ENCODE measurements at places on chromosomes 7 and 10.

- no peak for DNase-seq
Measured at GRCh38 chr10:129660569-129660968, 193.5 kb downstream of the MGMT start.

DNA sequence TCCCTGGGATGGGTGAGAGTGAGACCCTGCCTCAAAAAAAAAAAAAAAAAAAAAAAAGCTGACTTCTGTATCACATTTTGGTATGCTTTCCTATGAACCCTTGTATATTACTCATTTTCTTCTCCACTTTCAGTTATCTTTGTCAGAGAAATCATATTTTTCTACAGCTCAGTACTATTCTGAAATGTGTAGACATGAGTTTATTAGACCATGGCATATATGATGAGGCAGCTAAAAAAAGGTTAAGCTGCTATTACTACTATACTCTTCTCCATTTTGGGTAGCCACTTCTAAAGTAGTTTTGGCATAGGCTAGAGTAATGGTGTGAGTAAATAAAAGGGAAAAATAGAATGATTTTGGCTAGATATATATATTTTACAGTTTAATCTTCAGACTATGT is 53.4 kb downstream of the MLLT10 start:
- DNase-seq, result no peak

- no peak for DNase-seq
Measured at GRCh38 chr7:36896956-36897590, 172.8 kb upstream of the AOAH start.

DNA sequence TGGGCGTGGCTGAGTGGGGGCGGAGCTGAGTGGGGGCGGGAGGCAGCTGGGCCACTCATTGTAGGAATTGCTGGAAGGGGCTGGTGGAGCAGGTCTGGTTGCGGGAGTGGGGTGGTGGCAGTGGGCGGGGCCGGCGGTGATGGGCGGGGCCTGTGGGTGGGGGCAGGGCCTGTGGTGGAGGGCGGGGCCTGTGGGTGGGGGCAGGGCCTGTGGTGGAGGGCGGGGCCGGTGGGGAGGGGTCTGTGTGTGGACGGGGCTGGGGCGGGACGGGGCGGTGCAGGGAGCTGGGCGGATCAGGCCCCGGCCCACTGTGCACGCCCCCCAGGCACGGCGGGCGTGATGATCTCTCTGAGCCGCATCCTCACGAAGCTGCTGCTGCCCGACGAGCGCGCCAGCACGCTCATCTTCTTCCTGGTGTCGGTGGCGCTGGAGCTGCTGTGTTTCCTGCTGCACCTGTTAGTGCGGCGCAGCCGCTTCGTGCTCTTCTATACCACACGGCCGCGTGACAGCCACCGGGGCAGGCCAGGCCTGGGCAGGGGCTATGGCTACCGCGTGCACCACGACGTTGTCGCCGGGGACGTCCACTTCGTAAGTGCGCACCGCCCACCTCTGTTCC is 14.0 kb downstream of the SLC29A4 start:
- no peak for DNase-seq

DNA sequence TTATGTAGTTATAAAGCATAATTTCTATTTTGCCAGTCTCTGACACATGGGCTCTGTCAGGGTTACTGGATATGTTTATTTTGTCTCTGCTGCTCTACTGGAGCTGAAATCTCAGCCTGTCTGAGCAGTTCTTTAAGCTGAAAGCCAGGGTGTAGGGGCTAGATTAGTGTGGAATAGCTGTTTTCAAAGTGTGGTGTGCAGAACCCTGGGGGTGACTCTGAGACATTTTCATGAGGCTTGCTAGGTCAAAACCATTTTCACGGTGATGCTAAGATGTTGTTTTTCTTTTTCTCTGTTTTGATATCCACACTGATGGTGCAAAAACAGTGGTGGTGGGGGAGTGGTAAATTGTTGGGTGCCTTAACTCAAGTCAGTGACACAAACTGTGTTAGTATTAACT is 45.5 kb downstream of the CREM start:
- DNase-seq, result no peak

DNA sequence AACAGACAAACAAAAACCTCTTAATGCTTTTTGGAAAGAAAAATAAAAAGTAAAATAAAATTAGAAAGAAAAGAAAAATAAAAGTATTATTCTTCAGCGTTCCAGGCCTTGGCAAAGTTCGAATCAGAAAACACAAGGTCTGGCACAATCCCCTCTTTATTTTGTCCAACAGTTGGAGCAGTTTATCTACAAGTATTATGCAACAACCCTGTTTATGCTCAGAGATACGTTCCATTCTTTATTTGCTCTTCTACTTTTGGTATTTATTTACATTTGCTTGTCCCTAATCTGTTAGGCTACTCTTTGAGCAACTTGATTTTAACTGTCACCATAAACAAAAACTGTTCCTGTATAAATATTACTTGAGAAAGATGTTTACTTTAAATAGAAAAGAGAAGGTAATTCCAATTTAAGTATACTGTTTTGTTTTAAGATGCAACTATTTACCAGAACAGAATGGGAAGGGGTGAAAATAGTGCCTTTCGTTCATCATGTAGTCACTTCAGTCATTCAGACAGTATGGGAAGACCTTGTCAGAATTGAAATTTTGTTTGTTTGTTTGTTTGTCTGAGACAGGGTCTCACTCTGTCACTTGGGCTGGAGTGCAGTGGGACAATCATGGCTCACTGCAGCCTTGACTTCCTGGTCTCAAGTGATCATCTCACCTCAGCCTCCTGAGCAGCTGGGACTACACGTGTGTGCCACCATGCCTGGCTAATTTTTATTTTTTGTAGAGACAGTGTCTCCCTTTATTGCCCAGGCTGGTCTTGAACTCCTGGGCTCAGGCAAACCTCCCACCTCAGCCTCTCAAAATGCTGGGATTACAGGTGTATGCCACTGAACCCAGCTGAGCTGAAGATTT is 5.7 kb downstream of the PDK4 start:
- DNase-seq, result no peak

DNA sequence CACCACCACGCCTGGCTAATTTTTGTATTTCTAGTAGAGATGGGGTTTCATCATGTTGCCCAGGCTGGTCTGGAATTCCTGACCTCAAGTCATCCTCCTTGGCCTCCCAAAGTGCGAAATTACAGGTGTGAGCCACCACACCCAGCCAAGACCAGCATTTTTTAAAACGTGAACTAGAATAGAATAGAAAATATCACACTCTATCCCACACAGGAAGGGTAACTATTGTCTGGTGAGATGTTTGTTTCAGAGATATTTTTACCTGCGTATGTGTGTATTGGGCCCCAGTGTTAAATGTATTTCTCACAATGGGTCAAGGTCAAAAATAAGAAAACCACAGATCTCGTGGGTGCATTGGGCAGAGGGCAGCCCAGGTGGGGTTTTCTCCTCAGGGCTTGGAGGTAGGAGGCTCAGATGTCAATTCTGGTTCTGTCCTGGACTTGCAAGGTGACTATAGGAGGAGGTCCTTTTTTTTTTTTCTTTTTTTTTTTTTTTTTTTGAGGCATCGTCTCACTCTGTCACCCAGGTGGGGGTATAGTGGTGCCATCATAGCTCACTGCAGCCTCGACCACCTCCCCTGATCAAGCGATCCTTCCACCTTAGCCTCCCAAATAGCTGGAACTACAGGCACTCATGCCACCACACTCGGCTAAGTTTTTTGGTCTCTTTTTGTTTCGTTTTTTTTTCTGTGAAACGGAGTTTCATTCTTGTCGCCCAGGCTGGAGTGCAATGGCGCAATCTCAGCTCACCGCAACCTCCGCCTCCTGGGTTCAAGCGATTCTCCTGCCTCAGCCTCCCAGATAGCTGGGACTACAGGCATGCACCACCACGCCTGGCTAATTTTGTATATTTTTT is 19.0 kb downstream of the SH2B2 start:
- DNase-seq, result no peak

DNA sequence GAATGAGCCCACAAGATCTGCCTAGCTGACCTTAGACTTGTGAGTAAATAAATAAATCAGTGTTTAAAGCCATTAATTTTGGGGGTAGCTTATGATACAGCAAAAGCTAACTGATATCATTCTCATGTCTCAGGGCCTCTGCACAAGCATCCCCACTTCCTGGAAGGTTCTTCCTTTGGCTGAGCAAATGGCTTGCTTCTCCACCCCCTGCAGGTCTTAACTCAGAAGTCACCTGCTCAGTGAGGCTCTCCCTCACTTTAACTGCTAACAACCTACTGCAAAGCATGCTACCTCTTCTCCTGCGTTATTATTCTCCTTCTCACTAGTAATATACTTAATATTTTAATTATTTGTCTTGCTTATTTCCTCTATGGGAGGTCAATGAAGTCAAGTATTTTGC is 167.3 kb downstream of the TPK1 start:
- no peak for DNase-seq

DNA sequence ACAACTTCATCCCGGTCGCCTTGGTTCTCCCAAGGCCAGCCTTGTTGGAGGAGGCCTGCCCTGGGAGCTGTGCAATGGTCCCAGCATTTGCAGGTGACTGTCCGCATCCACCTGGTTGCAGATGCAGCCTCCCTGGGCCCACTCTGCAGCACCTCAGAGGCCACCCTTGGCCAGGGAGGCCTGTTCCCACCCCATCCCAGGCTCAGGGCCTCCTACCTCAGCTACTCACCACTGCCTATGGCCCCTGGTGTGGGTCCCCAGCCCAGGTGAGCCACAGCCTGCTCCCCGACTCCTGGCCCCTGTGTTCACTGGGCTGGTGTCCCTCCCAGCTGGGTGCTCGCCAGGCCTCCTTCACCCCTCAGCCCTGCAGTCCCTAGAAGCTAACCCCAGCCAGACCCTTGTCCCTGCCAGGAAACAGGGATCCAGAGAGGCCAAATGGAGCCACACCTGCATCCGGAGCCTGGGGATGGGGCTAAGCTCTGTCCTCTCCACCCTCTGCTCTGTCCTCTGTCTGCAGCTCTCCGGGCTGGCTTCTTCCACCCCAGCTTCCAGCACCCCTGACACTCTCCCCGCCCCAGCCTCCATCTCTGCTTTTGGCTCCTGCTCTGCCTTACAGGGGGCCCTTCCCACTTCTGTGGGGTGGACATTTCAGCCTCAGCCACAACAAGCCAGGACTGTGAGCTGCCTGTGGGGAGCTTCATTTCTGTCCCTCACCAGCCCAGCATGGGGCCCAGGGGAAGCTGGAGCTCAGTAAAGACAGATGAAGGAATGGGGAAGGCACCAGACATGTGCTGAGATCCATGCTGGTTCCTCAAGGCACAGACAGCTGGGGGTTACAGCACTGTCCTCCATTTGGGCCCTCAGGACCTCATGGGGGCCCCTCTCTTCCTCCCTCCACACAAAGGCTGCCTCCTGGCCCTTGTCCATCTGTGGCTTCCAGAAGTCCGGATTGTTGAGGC is 35.6 kb upstream of the ANTXRL start:
- DNase-seq, result no peak

DNA sequence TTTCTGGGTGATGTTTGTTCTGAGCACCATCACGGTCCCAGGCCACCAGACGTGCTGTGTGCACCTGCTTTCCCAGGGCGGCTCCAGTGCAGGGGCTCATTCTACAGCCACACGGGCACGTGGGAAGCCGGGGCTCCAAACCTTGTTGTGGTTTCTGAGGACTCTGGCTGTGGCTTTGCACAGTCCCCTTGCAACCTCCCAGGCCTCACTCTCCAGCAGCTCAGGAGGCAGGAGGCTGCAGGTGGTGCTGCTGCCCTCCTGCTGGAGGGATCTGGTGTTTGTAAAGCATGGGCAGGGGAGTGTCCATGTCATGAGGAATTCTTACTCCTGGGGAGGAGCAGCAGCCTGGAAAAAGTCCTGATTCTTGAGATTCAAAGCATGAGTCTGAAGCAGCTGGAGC is 54.3 kb downstream of the INSYN2A start:
- DNase-seq, result no peak

- DNase-seq, result no peak
Measured at GRCh38 chr10:103894441-103894864, 23.5 kb downstream of the STN1 start.

DNA sequence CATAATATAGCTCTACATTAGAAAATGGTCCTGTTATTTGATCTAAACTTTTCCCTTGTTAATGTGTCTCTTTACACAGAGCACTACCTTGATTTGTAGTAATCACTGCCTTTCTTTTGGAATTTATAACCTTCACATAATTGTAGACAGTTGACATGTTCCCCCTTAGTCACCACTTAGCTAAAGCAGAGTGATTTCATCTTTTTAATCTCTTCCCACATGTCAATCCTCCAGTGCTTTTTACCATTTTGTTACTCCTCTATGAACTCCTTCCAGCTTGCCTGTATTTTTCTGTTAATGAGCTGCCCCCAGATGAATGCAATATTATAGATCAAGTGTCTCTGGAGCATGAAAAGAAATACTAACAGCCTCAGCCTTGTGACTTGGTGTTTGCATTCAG is 2.6 kb upstream of the PPP1R3A start:
- DNase-seq, result no peak

DNA sequence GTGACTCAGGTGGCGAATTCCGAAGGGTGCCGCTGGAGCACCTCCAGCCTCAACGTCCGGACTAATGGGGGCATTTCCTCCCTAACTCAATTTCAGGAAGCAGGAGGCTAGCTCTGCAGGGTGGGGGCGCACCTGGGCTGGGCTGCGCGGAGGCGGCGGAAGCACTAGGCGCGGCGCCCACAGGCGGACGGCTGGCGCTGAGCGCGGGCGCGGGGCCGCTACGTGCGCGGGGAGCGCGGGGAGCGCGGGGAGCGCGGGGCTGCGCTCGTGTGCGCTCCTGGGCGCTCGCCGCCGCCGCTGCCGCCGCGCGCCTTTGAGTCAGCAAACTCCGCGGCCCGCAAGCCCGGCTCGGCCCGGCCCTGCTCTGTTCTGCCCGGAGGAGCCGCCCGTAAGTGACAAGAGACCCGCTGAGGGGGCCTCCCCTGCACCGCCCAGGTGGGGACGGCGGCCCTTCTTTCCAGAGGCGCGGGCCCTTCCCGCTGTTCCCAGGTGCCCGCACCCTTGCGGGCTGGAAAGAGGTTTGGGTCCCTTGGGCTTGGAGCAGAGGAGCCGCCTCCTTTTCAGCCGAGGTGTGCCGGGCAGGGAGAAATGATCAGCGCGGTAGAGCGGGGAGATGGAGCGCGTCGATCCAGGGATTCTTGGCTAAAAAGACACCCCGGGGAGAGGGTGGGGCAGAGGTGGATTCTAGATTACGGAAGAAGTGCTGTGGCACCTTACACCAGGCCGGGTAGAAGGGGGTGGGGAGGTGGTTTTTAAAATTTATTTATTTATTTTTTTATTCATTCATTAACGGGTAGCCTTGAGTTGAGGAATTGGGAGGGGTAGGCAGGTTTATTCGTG is at the start of gene SNX10:
Gene SNX10 (plus strand): TSS at position 164 of the 840 bp plus-strand sequence. CDS start 54,581 bp downstream, outside the sequence.
- DNase-seq, result peak; percentile 21

DNA sequence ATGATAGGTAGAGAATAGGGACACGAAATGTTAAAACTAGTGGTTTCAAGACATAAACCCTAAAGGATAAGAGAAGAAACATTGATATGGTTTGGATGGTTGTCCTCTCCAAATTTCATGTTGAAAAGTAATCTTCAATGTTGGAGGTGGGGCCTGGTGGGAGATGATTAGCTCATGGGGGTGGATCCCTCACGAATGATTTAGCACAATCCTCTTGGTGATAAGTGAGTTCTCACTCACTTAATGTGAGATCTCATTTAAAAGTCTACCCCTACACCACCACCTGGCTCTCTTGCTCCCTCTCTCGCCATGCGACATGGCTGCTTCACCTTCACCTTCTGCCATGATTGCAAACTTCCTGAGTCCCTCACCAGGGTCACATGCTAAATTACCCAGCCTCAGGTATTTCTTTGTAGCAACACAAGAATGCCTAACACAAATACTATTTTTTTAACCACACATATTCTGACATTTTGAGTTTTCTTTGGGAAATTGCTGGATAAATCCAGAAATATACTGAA is 242.4 kb upstream of the PHF14 start:
- no peak for DNase-seq

Data from iris pigment epithelial cell (primary cell).